ENCODE measurements at places on chromosomes 1 and 21.

- DNase-seq, result no peak
Measured at GRCh38 chr1:101284622-101285218, 47.9 kb downstream of the S1PR1 start.

- peak; percentile 26 for DNase-seq
Measured at GRCh38 chr1:174114788-174115448, 44.4 kb upstream of the RABGAP1L start.

GRCh38 chr21:40924641-40925040 lies 77.7 kb upstream of the DSCAM start:
- DNase-seq, result no peak

DNA sequence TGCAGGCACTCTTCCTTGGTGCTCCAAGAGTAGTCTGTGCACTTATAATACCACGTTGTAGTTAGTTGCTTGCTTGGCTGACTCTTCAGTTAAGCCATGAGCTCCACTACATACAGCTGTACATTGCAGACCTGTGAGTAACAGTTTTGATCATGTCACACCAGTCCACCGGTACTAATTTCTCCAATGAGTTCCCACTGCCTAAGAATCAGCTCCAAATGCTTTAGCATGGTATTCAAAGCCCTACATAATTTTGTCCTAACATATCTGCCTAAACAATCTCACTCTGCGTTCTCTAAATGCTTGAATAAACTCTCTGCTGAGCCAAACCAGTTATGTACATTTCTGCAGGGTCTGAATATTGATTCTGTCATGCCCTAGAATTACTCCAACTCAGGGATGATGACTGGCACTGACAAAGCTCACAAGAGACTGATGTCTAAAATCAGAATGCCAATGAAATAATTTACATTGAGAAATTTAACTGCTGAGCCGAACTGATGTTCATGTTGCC lies 200.7 kb downstream of the LHX8 start:
- DNase-seq, result no peak

- no peak for DNase-seq
Measured at GRCh38 chr1:25697435-25698217, 81.0 kb downstream of the MAN1C1 start.

DNA sequence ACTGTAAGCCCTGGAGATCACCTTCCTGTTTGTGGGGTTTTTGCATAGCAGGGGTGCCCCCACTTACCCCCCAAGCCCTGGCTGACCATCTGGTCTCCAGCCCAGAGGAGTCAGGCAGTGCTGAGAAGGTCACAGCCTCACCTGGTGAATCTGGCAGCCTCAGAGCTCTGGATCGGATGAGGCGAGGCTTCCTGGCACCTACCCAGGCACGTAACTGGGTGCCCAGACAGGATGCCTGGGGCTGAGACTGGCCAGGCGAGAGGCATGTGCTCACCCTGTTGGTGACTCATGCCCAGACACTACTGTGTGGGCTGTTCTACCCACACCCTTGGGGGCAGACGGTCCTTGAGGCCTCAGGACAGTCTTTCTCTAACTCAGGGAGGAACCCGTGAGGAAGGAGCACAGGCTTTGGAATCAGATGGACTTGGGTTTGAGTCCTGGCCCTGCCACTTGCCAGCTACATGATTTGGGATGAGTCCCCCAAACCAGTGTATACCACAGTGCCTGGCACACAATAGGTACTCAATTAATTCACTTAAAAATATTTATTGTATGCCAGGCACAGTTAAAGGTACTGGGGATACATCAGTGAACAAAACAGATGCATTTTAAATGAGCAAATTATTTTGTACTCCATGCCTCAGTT lies 15.1 kb upstream of the PADI3 start:
- DNase-seq, result no peak

- peak; percentile 20 for DNase-seq
Measured at GRCh38 chr1:172895050-172895460, 155.7 kb downstream of the TNFSF18 start.

- no peak for DNase-seq
Measured at GRCh38 chr1:10880063-10880462, 83.6 kb upstream of the CASZ1 start.

- no peak for DNase-seq
Measured at GRCh38 chr1:59714966-59715365, 99.8 kb upstream of the HOOK1 start.

- no peak for DNase-seq
Measured at GRCh38 chr1:185238447-185238846, 78.6 kb downstream of the IVNS1ABP start.

DNA sequence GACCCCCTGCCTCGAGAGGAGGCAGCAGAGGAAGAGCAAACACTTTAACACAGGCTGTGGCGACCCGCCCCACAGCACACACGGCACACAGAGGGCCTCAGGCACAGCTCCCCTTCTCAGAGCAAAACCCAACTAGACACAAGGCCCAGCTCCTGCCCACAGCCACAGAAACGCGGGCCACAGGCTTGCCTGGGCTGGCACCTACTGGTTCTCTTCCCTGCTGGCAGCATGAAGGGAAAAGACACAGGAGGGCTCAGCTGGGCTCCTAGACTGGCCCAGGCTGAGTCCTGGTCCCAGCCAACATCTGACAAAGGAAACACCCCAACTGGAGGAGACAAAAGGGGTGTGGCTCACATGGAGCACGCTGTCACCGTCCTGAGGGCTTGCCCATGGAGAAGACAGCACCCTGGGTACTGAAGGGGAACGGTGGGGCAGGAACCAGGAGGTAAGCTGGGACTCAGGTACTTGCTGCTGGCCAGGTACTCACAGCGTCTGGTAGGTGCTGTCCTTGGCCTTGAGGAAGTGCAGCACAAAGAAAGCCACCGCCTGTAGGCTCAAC lies 3.5 kb downstream of the CD164L2 start:
- no peak for DNase-seq

DNA sequence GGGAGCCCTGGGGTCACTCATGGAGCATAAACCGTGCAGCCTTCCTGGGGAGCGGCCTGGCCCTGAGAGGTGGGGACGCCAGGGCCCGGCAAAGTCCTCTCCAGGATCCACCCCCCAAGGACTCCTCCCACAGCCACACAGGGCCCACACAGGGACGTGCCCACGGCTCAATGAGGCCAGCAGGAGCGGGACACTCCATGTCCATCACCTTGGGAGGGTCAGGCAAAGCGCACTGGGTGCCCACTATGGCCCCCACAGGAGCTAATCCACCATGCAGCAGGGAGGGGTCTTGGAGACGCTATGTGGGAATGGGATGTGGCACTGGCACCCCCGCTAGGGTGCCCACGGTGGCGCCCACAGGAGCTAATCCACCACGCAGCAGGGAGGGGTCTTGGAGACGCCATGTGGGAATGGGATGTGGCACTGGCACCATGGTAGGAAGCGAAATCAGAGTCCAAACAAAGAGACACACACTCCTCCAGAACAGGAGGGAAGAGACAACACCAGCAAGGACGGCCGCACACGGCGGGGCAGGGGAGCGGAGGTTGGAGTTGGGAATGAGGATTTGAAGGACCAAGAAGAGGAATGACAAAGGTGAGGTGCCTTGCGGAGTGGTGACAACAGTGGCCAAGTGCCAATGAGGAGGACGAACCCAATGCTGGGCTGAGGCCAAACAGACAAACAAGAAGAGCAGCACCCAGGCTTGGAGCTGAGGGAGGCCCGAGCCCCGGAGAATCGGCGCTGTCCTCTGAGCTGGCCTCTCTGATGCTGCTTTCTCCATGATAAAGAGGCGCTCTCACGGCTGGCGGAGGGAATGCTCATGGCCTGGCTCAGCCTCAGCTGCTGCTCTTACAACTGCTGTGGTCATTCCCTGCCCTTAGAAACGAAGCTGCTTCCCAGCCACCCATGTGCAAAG lies 18.1 kb upstream of the SLC19A1 start:
- DNase-seq, result no peak

GRCh38 chr1:25579292-25580252 lies 36.2 kb downstream of the LDLRAP1 start:
- no peak for DNase-seq

DNA sequence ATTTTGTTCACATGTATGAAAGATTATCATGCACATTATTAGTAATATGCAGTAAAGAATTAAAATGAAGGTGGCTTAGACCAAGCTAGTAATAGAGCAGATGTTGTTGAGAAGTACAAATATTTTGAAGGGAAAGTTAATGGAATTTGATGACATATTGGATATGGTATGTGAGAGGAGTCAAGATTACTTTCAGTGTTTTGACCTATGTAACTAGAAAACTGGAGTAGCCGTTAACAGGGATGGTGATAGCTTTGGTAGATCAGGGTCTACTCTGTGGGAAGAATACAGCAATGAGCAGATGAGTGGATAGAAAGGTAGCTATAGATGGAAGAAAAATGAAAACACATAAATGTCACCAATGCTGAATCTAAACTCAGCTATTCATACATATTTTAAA lies 163.2 kb upstream of the LRRC7 start:
- DNase-seq, result no peak

- DNase-seq, result no peak
Measured at GRCh38 chr1:116374353-116375147, 1.5 kb downstream of the ATP1A1 start.

GRCh38 chr1:204108312-204109141 lies 35.6 kb downstream of the SOX13 start:
- no peak for DNase-seq

- no peak for DNase-seq
Measured at GRCh38 chr21:15098908-15099307, 34.1 kb upstream of the NRIP1 start.

- DNase-seq, result no peak
Measured at GRCh38 chr1:74690909-74691308, 17.3 kb upstream of the ERICH3 start.
